ENCODE measurements at places on chromosomes 3 and 15.

- DNase-seq = no peak
Observed at GRCh38 chr15:75468913-75469598, 17.6 kb upstream of the SIN3A start.

- DNase-seq = no peak
Observed at GRCh38 chr15:94042180-94042928, 189.0 kb upstream of the MCTP2 start.

GRCh38 chr3:161171639-161172552, 49.2 kb upstream of the NMD3 start:
- DNase-seq = no peak

- DNase-seq = no peak
Observed at GRCh38 chr3:31953091-31953490, 28.0 kb downstream of the OSBPL10 start.

GRCh38 chr15:78714890-78715289, 73.9 kb upstream of the CHRNB4 start:
- DNase-seq = no peak

GRCh38 chr3:7615043-7615442, 754.1 kb downstream of the GRM7 start:
- no peak for DNase-seq

- DNase-seq = no peak
Observed at GRCh38 chr15:52503788-52504496, 24.7 kb downstream of the MYO5A start.

- no peak for DNase-seq
Observed at GRCh38 chr15:59148153-59148833, 43.3 kb downstream of the CCNB2 start.

DNA sequence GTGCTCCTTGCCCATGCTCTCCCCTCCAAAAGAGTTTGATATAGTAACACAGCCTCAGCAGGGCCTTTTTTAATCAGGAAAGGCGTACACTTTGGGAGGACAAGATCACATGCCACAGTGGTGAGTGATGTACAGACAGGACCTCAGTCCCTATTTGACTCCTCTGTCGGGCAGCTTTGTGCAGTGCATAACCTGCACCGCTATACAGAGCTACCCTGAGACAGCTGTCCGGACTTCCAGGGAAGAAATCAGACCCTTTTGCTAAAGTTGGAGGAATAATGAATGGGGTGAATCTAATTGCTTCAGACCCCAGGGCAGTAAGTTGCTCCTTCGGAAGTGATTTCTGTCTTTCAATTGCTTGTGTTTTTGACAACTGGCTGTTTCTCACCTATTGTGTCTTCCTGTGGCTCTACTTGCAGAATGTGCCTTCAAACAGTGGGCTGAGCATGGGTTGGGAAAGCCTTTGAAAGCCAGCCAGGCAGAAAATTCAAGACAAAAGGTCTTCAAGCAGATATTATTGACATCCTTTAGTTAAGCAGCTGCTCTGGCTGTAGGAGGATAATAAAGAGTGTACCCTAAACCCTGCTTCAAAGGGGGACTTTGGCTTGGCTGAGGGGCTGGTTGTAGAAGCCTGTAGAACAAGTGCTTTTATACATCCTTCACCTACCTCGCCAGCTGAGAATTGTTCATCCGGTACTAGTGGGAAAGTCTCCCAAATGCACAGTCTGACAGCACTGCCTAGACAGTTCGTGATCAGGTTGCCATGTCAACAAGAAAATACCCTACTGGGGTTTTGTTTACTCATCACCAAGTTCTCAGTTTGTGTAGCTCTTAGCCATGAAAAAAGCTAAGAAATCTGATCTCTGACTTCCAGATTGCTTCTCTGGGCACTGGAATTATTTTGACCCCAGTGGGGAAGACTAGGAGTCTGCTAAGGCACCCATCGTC, 35.1 kb downstream of the SNTN start:
- no peak for DNase-seq

DNA sequence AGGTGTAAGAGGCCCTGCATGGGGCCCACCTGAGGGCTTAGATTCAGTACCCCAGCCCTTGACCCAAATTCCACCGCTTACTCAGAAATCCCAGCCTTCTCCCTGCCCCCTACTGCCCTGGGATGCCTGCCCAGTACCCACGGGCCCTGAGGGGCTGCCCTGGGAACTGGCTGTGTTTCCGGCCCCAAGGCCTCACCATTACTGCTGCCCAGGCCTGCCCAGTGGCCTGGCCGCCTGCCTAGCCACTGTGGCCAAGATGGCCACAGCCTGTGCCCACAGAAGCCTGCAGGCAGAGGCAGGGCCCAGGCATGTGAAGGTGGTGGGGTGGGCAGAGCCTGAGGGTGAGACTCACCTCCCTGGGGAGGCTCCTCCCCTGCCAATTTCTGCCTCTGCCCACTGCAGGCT, 6.1 kb upstream of the PRKCD start:
- no peak for DNase-seq

DNA sequence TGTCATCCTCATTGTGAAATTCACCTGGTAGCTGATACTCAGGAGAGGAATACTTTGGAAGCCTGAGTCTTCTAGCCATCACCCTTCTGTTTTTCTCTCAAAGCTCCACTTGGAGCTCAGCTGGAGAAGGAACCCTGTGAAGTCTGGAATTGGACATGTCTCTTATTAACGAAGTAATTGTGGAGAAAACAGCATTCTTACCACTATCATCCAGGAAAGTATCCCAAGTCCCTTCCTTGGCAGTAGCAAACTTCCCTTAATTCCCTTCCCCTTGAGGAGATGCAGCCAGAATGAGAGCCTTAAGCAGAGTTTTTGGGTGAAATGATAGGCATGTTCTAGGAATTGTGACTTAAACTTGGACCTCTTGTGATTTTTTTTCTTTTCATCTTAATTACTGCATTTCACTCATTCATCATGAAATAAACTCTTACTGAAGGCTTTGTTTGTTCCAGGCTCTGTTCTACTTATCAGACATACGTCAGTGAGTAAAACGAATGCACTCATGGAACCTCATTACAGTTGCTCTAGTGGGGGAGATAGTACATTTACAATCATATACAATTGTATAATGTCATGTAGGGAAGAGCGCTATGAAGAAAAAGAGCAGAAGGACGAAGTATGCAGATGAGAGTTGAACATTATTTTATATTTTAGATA, 30.5 kb upstream of the TCF12 start:
- DNase-seq = no peak

DNA sequence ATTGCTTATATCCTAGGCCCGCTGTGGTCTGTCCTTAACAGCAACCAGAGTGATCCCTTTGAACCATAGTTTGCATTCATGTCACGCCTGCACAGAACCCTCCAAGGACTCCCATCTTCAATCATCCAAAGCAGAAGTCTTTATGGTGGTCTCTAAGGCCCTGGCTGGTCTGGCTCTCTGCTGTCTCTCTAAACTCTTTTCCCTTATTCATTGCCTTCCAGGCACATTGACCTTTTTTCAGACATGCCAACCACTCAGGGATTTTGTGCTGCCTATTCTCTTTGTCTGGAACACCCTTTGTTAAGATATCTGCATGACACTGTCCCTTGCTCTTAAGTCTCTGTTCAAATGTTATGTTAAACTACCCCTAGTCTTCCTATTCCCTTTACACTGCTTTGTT, 21.9 kb upstream of the ZBTB47 start:
- DNase-seq = no peak

DNA sequence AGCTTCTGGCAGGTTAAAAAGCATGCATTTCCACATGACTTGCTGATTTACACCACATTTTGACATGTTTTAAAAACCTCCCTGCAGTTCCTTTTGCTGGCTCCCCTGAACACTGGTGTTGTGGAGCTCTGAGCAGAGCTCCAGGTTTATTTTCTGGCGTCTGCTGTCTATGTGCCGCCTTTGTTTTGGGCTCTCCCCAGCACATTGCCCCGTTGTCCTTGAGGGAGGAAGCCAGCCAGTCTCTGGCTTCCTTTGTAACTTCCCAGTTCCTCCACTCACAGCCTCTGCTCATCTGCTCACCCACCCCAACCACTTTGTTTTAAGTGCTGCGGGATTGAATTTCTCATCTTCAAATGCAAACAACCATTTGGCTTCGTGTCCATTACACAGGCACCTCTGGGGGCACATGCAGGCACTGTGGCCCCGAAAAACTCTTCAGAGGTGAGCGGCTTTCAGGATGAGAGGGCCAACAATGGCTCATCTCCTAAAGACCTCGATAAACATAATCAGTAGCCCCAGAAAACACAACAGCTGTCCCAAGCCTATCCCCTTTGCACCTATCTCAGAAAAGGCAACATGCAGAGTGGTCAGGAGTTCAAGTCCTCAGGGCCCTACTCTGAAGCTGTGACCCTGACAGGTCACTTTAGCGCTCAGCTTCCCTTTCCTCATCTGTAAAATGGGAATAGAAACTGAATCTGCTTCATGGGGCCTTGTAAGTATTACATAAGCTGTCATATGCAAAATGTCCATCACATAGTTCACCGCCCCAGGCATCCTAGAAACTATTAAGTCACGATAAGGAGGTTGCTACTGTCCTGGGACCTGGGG, 1.3 kb upstream of the MEF2A start:
- no peak for DNase-seq

- DNase-seq = no peak
Observed at GRCh38 chr3:121630355-121630754, 30.3 kb downstream of the HCLS1 start.

GRCh38 chr3:127019449-127019848, 36.5 kb downstream of the PLXNA1 start:
- no peak for DNase-seq

DNA sequence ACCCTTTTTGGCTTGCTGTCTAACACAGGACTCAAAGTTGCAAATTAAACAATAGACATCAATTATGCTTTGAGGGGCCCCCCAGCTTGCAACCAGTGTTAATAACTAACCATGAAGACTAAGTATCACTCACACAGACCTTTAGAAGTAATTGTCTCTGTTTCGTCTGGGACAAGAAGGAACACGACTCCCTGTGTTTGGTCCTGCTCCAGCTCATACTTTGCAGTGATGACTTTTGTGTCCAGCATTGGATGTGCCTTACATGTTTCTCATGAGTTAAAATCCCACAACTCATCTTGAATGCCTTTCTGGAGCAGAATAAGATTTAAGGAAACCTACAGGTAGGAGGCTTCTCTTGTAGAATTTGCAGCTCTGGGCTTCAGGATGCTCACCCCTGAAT, 53.1 kb downstream of the GMNC start:
- DNase-seq = no peak

GRCh38 chr3:42591811-42592210, 1.2 kb downstream of the SS18L2 start:
- DNase-seq = no peak

Measured in stimulated activated CD4-positive, alpha-beta T cell treated with anti-CD3 and anti-CD28 coated beads, TNF-alpha, amount 100 ng/mL, for 4 hours (primary cell).